ENCODE measurements at places on chromosomes 12 and 14. TPM values are rescaled to one million over a fixed set of nuclear protein-coding genes. Genes with fewer than 3 reads are reported as not detected.

The RGS6 gene
- total RNA-seq: not detected

The CDK17 gene
- 49.7 TPM for total RNA-seq

The STAC3 gene
- 1.9 TPM for total RNA-seq

The ACRBP gene
- 2.9 TPM for total RNA-seq

The RNF212B gene
- not detected for total RNA-seq

The TDP1 gene
- total RNA-seq: 17.5 TPM

The CCDC175 gene
- total RNA-seq: 0.95 TPM

The KRT83 gene
- not detected for total RNA-seq

The IL31 gene
- not detected for total RNA-seq

The SUOX gene
- total RNA-seq: 30.1 TPM

The ANKRD33 gene
- total RNA-seq: not detected

The EXOC3L4 gene
- 15.2 TPM for total RNA-seq

The FAM186B gene
- total RNA-seq: not detected

The ABCC9 gene
- total RNA-seq: 6.7 TPM

The GLS2 gene
- total RNA-seq: not detected

The ACSM4 gene
- not detected for total RNA-seq

The GZMH gene
- total RNA-seq: not detected

The MRPL52 gene
- 23.8 TPM for total RNA-seq

The FMNL3 gene
- 16.5 TPM for total RNA-seq

The SLCO1B3 gene
- not detected for total RNA-seq

The NTN4 gene
- total RNA-seq: 6.7 TPM

The SLC10A1 gene
- 0.27 TPM for total RNA-seq

The TMPRSS12 gene
- total RNA-seq: not detected

The PPP1R36 gene
- 9.5 TPM for total RNA-seq

The SMCO3 gene
- not detected for total RNA-seq

The SERPINA9 gene
- not detected for total RNA-seq

The NANOG gene
- 0.41 TPM for total RNA-seq

The TAS2R42 gene
- not detected for total RNA-seq

The PLCZ1 gene
- total RNA-seq: not detected

The RAD51B gene
- 22.8 TPM for total RNA-seq

The ESRRB gene
- 0.27 TPM for total RNA-seq

The CRIP2 gene
- 67.3 TPM for total RNA-seq

The MYBPC1 gene
- total RNA-seq: 247 TPM

The NOP9 gene
- 20.9 TPM for total RNA-seq

The KRT80 gene
- not detected for total RNA-seq

The KRT72 gene
- not detected for total RNA-seq

The VRTN gene
- not detected for total RNA-seq

The FAM181A gene
- total RNA-seq: not detected

The TMEM260 gene
- total RNA-seq: 23.6 TPM

The HEATR5A gene
- 26.6 TPM for total RNA-seq

The C12orf54 gene
- not detected for total RNA-seq

The KRT6A gene
- total RNA-seq: not detected

The ZBTB25 gene
- 5.6 TPM for total RNA-seq

The MDP1 gene
- total RNA-seq: 11.1 TPM

The SPX gene
- total RNA-seq: not detected

The LMBR1L gene
- total RNA-seq: 77.3 TPM

The CYP27B1 gene
- 2.5 TPM for total RNA-seq

The LRRIQ1 gene
- not detected for total RNA-seq

The KRT7 gene
- not detected for total RNA-seq
